Fibroblast of villous mesenchyme (primary cell): ENCODE measurements at places on chromosomes 3 and 15.

DNA sequence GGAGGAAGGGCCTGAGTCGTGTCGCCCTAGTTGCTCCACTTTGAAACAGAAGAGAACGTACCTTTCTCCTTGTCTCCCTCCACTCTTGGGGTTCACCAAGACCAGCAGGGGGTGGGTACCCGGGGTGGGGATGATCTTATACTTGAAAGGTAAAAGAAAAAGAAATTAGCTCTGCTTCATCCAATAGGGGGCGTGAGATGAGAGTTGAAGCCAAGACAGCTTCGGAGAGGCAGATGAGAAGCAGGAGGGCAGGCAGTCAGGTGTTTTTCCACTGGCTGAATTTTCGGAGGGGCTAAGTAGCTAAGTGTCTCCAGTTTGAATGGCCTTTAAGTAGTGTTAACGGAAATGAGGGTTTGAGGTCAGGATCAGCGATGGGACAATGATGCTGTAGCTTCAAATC is 100.4 kb downstream of the DGKG start:
- no peak for DNase-seq

DNA sequence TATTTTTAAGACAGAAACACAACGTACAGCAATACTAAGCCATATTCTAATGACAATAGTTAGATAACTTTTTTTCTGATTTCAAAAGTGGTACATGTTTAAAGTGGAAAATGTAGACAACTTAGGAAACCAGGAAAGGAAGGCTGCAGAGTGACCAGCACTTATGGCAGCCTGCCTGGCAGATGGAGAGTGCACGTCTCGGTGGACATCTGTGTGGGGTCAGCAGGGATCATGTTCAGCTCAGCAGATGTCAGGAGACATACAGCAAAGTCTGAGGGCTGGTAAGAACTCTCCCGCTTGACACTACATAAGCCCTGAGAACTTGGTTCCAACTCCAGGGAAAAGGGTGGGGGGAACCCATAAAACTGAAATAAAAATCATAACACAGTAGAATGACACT is 128.6 kb upstream of the ADPGK start:
- no peak for DNase-seq

GRCh38 chr3:135755330-135756105 is 210.0 kb upstream of the PPP2R3A start:
- no peak for DNase-seq

DNA sequence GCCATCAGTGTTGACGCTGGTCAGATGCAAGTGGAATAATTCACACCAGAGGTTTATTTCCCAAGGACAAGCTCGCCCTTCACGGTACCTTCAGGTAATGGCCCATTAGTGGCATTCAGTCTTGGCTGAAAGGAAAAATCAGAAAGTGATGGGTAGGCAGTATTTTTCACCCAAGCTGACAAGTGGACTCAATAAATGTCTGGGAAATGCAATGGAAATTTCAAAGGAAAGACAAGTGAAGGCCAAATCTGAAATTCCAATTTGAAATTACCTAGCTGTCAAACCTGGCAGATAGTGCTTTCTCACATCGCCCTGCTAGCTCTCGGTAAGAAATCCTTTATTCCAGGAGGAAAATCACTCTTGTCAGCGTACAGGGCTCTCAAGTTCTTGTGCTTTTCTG is 413.5 kb downstream of the OCA2 start:
- DNase-seq: no peak

GRCh38 chr3:112399064-112399463 is 66.1 kb downstream of the CD200 start:
- no peak for DNase-seq

DNA sequence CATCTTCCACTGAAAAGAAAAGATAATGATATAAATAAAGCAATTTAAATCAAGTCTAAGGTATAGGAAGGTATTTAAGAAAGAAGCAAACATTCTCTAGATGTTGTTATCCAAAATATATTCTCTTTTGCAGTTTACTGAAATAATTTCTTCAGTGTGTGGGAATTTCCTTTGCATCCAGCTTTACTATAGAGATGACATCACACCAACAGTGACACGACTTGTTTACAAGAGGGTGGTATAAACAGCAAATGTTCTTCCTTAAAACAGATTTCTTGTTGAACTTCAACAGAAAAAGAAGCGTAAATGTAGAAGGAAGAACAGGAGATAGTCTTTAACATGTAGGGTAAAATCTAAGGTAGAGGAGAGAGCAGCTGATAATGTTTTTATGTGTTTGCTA is 202.5 kb downstream of the ROBO2 start:
- no peak for DNase-seq

GRCh38 chr3:151856118-151856517 is 17.3 kb upstream of the SUCNR1 start:
- no peak for DNase-seq

DNA sequence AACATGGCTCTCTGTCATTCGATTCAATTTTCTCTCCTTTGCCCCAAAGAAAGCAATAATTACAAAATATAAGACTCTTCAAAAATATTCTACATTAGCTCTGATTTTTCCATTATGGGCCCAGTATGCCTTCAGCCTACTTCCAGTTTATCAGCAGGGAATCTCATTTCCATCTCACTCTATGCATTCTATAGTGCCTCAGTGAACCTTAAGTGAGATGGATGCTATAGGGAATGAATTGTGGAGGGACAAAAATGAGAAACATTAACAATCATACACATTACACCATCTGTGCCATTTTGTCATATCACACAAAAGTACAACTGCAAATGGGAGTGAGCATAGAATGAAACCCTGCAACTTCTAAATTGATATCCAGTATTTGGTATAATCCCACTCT is 50.7 kb upstream of the TSPAN3 start:
- DNase-seq: no peak

DNA sequence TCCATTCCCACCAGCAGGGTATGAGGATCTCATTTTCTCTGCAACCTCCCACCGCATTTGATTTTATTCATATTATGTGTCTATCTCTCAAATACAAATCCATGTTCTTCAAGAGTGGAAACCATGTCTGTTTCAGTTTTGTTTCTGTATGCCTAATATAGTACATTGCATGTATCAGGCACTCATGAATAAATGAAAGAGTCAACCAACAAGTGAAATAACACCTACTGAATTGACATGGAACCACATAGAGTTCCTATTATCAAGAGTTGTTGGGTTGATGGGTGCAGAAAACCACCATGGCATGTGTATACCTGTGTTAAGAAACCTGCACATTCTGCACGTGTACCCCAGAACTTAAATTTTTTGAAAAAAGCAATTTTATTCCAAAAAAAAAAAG is 466.8 kb downstream of the LPP start:
- DNase-seq: no peak

DNA sequence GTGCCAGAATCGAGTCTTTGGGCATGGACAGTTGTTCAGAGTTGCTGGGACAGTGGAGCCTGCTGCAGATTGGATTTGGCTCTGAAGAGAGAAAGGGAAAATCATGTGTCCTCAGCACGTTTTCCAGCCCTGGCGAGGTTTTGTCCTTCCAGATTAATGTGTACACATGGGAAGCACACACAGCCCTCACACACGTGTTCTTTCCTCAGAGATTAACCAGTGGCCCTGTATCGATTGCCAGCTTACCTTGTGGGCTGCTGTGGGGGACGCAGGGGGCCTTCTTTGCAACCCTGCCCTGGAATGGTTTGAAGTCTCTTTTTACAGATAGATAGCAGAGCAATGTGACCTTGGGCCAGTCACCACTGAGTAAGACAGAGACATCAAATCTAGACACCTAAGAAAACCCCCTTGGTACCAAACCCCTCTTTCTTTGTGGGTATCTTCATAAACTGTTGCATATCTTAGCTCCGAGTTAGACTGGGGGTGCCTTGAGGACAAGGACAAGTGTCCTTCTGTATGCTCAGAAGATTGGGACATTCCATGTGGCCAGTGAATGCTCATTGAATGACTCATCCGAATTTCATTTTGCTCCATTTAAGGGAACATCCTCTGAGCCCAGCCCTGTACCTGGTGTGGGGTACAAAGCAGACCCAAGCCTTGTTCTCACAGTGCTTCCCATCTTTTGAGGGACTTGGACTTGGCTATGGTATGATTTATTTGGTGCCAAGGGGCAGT is 48.0 kb downstream of the SMAD6 start:
- DNase-seq: no peak

DNA sequence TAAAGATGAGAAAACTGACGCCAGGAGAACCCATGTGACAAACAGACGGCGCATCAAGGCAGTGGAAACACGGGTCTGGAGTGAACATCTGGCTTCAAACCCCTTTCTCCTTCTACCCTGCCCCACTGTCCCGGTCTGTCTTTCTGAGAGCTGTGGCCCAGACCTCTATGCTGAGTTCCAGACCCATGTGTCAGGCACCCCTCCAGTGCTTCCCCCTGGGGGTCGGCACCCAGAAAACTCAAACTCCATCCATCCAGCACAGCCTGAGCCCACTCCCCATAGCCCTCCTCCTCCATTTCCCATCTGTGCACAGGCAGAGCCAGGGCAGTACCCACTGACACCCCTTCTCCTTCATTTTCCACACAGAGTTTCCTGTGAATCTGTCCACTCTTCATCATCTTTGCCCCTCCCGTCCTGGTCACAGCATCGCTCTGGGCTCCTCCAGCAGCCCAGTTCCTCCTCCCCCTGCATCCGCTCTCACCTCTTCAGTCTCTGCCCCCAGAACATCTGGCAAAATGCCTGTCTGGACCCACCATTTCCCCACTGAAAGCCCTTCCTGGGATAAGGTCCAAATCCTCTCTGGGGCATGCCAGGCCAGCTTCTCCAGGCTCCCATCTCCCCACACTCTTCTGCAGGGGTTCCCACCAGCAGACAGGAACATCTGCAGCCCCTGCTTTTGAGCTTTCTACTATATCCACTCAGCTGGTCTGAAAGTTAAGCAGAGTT is 2.9 kb downstream of the FAM240A start:
- no peak for DNase-seq

DNA sequence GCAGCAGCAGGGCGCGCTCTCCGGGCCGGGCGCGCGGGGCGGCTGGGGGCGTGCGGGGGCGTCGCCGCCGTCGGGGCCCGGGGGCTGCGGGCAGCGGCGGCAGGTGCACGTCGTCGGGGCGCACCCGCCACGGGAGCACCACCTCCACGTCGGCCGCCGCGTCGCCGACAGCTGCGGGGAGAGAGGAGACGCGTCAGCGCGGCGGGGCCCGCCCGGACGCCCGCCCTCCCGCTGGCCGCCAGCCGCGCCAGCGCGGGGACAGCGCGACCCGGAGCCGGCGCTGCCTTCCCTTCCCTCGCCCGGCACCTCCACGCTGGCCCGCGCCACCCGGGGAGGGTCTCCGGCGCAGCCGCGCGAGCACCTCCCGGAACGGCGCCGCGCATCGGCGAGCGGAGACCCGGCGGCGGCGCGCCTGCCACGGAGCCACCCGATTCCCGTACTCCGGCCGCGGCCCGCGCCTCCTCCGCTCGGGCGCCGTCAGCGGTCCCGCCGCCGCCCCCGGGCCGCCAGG is 481 bp downstream of the ADAMTS17 start:
- no peak for DNase-seq

GRCh38 chr15:37888356-37888755 is 46.1 kb upstream of the TMCO5A start:
- DNase-seq: no peak

DNA sequence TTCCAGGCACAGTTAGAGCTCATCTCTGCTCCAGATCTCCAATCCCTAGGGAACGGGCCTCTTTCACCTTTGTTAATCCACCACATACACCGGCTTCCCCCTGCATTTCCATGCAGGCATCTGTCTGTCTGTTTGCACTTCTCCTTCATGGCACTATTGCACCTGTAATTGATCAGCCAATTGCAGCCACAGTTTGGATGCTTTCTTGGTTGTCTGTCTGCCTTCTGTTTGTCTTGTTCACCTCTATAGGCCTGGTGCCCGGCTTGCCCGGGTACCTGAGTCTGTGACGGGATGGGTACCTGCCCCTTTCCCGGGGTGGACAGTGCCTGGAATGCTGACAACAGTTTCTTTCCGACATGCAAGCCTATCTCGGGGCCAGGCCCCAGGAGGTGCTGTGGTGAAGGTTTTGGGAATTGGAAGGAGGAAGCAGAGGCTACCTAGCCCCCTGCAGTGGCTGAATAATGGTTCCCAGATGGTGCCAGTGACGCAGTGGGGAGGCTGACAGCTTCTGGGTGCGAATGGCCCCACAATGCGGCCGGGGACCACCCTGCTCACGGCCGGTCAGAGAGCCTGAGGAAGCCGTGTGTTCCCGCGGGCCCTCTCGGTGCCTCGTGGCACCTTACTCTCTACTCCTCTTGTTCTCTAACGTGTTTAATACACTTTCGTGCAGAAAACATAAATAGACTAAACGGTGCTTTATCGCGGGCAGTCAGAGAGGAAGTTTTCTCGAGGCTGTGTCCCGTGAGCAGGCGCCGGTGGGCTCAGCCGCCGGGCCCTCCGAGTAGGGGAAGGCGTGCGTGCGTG is 31.3 kb upstream of the RAB6B start:
- DNase-seq: no peak

DNA sequence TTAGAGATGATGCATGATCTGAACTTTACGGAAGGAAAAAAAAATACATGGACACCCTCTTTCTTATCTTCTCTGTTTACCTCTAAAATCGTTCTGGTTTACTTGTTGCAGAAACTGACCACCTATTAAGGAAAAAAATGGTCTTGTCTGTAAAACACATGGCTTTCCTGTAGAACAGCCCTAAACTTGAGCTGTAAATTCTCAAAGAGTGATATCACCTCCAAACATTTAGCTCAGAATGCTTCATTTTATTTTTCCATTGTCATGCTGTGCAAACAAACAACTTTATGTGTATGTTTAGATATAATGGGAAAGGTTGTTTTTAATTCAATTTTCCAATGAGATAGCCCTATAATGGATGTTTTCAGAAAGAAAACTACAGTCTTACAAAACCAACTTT is 237.4 kb upstream of the NR2F2 start:
- DNase-seq: peak; percentile 69

- peak; percentile 33 for DNase-seq
Observed at GRCh38 chr15:43249699-43250203, 17.0 kb downstream of the TGM5 start.

DNA sequence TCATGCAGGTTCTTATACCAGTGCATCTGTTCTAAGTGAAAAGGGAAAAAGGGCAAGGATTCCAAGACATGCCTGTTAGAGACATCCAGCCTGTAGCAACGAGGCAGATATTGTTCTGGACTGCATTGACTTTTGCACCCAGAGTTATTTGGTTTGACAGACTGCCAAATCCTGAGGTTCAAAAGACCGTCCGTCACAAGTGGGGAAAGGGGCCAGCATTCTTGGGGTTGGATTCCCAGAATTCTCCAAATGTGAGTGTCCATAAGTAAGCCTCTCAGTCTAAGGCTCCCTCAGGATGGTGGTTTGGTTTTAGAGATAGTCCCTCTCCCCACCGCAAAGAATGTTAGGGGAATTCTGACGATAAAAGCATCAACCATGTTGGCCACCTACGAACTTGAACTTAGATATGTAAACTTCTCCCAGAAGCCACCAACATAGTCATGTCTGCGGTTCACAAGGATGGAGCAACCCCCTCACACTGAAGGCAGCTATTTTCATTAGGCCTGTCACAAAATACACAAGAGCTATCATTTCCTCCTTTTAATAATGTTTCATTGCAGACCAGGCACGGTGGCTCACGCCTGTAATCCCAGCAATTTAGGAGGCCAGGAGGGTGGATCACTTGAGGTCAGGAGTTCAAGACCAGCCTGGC is 13.6 kb upstream of the LACTB start:
- peak; percentile 100 for DNase-seq

GRCh38 chr3:17070161-17070959 is 185.6 kb downstream of the PLCL2 start:
- peak; percentile 63 for DNase-seq
